Calu3 (cell line): ENCODE measurements at places on chromosomes 16 and 17. TPM values are rescaled to one million over a fixed set of nuclear protein-coding genes. Genes with fewer than 3 reads are reported as not detected.

GRCh38 chr17:7987112-7987893 lies 15.1 kb upstream of the GUCY2D start:
- peaks cover 5% of the 10 kb centered on the region for H3K36me3 ChIP-seq
- no peak overlapping the region for H3K4me3 ChIP-seq
- DNase-seq, result no peak
- H3K27me3 ChIP-seq, result peaks cover 18% of the 10 kb centered on the region
- H3K27ac ChIP-seq, result no peak overlapping the region
- H3K4me1 ChIP-seq, result peaks cover 5% of the 10 kb centered on the region

GRCh38 chr16:81936209-81937000 lies 74.9 kb downstream of the SDR42E1 start:
- peaks cover 11% of the 10 kb centered on the region for H3K4me1 ChIP-seq
- no peak overlapping the region for H3K4me3 ChIP-seq

DNA sequence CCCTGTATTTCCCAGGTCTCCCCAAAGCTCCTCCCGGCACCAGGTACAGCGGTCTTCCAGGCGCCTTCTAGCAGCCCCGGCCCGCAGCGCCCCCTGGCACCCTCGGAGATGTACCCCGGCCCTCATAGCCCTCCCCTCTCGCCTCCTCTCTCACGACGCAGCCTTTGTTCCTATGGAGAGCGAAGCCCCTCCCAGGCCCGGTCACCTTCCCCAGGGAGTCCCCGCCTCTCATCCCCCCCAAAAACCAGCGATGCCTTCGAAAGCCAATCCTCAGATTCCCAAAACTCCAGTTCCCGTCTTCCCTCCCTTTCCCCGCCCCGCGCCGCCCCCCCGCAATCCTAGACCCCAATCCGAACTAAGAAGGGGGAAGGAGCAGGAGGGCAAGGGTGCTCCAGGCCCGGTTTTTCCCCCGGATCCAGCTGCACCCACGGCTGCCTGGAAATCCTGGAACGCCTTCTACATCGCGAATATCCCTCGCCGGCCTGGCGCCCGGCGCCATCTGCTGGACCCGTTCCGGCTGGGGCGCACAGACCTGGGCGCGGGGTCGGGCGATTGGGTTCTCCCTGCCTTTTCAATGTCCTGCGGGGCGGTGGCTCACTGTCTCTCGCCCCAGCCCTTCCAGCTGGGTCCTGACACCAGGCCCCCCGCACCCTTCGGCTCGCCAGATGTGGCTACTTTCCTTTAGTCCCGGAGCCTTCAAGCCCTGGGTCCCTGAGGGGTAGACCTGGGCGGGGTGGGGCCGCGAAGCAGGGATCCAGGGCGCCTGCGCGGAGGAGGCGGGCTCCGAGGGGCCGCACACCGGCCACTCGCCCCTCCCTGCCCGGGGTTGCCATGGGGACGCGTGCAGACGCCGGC lies at the start of gene DNAH2:
TSS of gene DNAH2 (plus strand) at position 844 of the 855 bp plus-strand sequence. CDS start 1,991 bp downstream, outside the sequence.
- peak within 1 kb of the TSS; percentile 36 for H3K27ac ChIP-seq
- peak within 1 kb of the TSS; percentile 78 for H3K4me3 ChIP-seq
- peak; percentile 77 for DNase-seq

- peak overlapping the region; percentile 21 for H3K27ac ChIP-seq
- no peak for DNase-seq
- H3K27me3 ChIP-seq, result no peaks in the 10 kb centered on the region
- no peak overlapping the region for H3K4me3 ChIP-seq
- peaks cover 40% of the 10 kb centered on the region for H3K4me1 ChIP-seq
Measured at GRCh38 chr16:67229906-67230808, 3.2 kb downstream of the TMEM208 start.

Gene LPCAT2
- total RNA-seq, result 3.9 and 10.0 TPM in 2 replicates

- H3K27me3 ChIP-seq, result no peaks in the 10 kb centered on the region
- H3K4me3 ChIP-seq, result no peak overlapping the region
- H3K4me1 ChIP-seq, result peaks cover 19% of the 10 kb centered on the region
- no peak overlapping the region for H3K27ac ChIP-seq
- H3K36me3 ChIP-seq, result peaks cover 19% of the 10 kb centered on the region
Measured at GRCh38 chr16:69466547-69466946, 42.1 kb downstream of the CYB5B start.

Gene MT1G
- total RNA-seq, result not detected in 2 replicates

- H3K4me3 ChIP-seq, result no peak overlapping the region
- peaks cover 39% of the 10 kb centered on the region for H3K27me3 ChIP-seq
- no peak for DNase-seq
- H3K4me1 ChIP-seq, result no peaks in the 10 kb centered on the region
- no peak overlapping the region for H3K27ac ChIP-seq
Measured at GRCh38 chr17:16976725-16977550, 5.0 kb upstream of the TNFRSF13B start.

GRCh38 chr17:59688008-59688407 lies 19.2 kb downstream of the PTRH2 start:
- peaks cover 6% of the 10 kb centered on the region for H3K4me1 ChIP-seq
- no peak overlapping the region for H3K4me3 ChIP-seq
- no peaks in the 10 kb centered on the region for H3K27me3 ChIP-seq
- H3K27ac ChIP-seq, result no peak overlapping the region
- H3K36me3 ChIP-seq, result peaks cover 44% of the 10 kb centered on the region

Gene TOX3
- 27.4 and 29.4 TPM in 2 replicates for total RNA-seq

Gene FKBP10
- 0.92 and 3.6 TPM in 2 replicates for total RNA-seq

- H3K27me3 ChIP-seq, result no peaks in the 10 kb centered on the region
- peaks cover 57% of the 10 kb centered on the region for H3K36me3 ChIP-seq
- H3K4me3 ChIP-seq, result peak overlapping the region; percentile 81
- peak; percentile 24 for DNase-seq
Measured at GRCh38 chr16:11914210-11915113, 1.3 kb downstream of the GSPT1 start.

Gene CTRL
- total RNA-seq, result 2.6 and 3.4 TPM in 2 replicates

- no peaks in the 10 kb centered on the region for H3K4me1 ChIP-seq
- no peak overlapping the region for H3K27ac ChIP-seq
- no peak overlapping the region for H3K4me3 ChIP-seq
Measured at GRCh38 chr16:16164243-16164642, 59.1 kb downstream of the ABCC6 start.

DNA sequence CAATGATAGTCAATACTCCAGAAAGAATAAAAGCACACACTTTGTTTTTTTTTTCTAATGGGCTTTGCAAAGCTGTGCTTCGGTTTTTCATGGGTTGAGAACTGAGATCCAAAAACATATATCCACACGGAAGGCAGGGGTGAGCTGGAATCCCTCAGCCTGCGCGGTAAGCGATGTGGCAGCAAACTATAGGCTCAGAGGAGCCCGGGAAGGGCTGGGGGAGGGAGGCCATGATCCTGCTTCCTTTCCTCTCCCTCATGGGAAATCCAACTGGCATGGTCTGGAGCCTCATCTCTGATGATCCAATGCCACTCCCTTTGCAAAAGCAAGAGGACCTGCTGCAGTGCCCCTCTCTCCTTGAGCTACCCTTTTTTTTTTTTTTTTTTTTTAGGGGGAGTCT lies 8.2 kb downstream of the RBFOX3 start:
- H3K4me1 ChIP-seq, result no peaks in the 10 kb centered on the region
- DNase-seq, result no peak
- H3K4me3 ChIP-seq, result no peak overlapping the region
- peaks cover 94% of the 10 kb centered on the region for H3K27me3 ChIP-seq
- no peaks in the 10 kb centered on the region for H3K36me3 ChIP-seq
